ENCODE measurements at places on chromosomes 13 and 19.

DNA sequence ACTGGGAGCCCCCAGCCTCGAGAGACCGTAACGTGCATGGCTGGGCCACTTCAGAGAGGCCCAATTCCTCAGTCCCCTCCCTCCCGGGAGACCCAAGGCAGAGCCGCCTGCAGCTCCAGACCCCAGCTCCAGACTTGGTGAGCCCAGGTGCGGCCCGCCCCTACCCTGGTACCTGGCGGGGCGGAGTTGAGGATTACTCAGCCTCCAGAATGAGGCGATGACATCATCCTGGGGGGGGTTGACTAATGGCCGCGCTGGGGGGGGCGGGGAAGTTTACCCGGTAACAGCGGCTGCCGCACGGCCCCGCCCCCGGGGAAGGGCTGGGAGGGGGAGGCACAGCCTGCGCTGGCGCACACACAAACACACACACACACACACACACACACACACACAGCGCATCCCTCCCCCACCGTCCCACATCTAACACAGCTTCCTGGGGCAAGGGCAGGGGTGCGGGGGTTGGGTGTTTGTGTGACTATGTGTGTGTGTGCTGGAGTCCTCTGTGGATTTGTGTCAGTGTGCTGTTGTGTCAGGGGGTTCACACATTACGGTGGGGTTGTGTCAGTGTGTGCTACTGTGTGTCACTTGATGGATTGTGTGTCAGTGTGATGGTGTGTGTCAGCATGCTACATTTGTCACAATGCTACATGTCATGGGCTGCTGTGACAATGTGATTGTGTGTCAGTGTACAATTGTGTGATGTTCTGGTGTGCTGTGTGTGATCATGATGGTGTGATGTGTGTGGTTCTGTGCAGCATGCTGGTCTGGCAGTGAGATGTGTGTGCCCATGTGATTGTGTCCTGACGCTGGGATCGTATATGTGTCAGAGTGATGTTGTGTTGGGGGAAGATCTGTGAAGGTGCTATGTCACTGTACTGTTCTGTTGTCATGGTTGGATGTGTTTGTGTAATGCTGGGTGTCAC lies 10.3 kb upstream of the BBC3 start:
- peak; percentile 78 for DNase-seq

- DNase-seq, result no peak
These were observed 9.6 kb downstream of the TINCR start for GRCh38 chr19:5558101-5558621.

- peak; percentile 25 for DNase-seq
These were observed 29.6 kb upstream of the CACTIN start for GRCh38 chr19:3656073-3656746.

DNA sequence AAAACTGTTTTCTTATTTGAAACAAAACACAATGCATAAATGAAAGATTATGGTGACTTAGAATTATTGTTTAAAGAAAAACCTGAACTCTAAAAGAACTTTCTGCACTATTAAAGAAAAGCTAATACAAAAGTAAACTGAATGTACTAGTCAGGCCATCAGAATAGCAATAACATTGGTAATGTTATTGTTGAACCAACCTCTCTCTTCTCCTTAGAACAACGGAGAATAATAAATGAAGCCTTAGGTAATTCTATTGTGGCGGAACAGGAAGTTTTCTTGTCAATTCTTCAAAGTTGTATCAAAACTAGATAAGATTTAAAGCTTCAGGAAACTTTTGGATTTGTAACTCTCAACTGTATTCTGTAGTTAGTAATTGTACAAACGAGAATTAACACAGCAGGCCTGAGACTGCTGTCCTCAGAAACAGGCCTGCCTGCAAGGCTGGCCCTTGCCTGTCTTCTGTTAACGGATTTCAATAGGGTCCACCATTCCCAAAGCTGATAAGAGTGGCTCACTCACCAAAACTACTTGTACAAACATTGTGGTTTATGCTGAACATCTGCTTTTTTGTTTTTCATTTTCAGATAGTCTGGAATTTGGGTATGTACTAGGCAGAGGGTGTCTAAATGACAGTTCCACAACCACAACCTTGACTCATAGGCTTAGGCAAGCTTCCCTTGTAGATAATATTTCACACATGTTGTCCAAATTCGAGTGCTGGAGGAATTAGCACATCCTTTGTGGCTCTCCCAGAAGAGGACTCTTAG lies 825.8 kb downstream of the GPC5 start:
- no peak for DNase-seq

DNA sequence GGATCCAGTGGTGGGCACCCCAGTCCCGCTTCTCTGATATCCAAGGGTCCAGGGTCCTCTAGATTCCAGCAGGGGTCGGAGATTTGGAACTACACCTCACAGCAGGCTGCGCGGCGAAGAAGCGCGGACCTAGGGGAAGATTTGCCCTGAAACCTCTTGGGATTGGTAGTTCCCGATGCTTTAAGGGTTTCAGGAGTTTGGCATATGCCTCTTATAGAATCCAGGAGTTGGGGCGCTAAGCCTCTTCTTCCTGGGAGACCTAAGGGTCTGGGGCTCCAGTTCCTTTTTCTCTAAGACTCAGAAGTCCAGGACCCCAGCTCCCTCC lies 349 bp downstream of the BCL2L12 start:
- no peak for DNase-seq

- no peak for DNase-seq
These were observed 7.6 kb upstream of the PPP6R1 start for GRCh38 chr19:55266404-55266803.

GRCh38 chr13:63075126-63075525 lies 1659.5 kb upstream of the PCDH20 start:
- no peak for DNase-seq

- no peak for DNase-seq
These were observed 166.0 kb upstream of the UBL3 start for GRCh38 chr13:30016398-30016797.
